ENCODE measurements at places on chromosomes 1 and 21.

DNA sequence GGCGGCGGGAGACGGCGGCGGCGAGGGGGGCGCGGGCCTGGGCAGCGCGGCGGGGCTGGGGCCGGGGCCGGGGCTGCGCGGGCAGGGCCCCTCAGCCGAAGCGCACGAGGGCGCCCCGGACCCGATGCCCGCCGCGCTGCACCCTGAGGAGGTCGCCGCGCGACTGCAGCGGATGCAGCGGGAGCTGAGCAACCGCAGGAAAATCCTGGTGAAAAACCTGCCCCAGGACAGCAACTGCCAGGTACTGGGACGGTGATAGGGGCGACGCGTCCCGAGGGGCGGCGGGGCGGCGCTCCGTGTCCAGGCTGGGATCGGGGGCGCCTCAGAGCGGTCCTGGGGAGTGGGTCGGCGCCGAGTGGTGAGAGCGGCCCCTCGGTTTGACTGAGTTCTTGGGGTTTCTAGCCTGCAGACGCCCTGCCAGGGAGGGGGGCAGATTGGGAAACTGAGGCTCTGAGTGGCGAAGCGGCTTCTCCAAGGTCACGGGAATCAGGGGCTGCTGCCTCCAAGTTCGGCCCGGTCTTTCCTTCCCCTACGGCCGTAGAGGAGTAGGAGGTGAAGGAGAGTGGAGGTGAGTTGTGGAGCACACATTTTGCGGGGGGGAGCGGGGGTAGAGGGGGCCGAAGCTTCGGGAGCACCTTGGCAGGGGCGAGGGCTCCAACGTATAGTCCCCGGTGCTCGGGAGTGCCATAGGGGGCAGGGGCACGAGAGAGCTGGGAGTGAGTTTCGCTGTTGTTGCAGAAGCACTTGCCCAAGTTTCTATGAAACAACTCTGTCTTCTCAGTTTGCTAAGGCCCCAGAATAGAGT is 508 bp downstream of the RAVER2 start:
- peak; percentile 32 for DNase-seq

DNA sequence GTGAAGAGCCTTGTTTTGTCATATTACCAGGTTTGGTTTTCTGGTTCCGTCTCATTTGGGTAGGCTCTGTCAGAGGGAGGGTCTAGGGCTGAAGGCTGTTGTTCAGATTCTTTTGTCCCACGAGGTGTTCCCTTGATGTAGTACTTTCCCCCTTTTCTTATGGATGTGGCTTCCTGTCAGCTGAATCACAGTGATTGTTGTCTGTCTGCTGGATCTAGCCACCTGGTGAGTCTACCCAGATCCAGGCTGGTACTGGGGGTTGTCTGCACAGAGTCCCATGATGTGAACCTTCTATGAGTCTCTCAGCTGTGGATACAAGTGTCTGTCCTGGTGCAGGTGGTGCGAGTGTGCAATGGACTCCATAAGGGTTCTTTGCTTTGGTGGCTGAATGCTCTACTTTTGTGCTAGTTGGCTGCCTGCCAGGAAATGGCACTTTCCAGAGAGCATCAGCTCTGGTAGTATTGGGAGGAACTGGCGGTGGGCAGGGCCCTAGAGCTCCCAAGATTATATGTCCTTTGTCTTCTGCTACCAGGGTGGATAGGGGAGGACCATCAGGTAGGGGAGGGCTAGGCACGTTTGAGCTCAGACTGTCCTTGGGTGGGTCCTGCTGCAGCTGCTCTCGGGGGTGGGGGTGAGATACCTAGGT is 246.0 kb downstream of the RYR2 start:
- no peak for DNase-seq

DNA sequence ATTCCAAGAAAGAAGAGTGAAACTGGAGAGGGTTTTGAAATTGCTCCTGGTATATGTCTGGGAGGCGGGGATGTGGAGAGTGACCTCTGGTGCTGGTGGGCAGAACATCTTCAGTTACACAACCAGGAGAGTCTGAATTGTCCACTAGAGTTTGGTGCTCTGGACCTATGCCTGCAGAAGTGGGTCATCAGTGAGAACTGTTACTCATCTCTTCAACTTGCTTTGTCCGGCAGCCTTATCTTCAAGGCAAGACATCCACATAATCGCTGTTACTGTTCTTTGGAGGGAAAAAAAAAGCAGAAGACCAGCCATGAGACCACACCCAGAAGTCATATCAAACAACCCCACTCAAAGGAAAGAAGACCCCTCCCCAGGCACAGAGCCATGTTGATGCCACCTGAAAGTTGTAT is 14.9 kb downstream of the SH2D1B start:
- DNase-seq, result no peak

GRCh38 chr1:3156936-3157335 is 87.9 kb downstream of the PRDM16 start:
- DNase-seq, result no peak

- DNase-seq, result peak; percentile 49
These were observed 10.0 kb upstream of the LEFTY2 start for GRCh38 chr1:225950905-225951497.

GRCh38 chr1:181397845-181398244 is 85.5 kb upstream of the CACNA1E start:
- DNase-seq, result no peak

DNA sequence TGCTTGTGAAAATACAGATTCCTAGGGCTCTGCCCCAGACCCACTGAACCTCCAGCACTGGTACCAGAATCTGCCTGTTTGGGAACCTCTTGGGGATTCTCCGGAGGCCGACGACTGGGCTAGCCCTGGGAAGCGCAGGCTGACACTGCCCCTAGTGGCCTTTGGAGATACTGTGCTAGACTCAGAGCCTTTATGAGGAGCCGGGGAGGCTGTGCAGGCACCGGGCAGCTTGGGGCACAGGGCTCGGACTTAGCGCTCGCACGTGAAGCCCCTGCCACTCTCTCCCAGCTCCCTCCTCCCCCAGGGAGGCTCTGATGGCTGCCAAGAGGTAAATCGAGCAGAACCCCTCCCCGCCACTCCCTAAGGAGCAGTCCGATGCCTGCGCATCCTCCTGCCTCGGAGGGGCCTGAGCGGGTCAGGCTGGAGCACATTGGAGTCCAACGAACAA is 144.6 kb upstream of the TNR start:
- DNase-seq, result peak; percentile 53

Data from suppressor macrophage (primary cell).